ENCODE measurements at places on chromosomes 11 and 22.

DNA sequence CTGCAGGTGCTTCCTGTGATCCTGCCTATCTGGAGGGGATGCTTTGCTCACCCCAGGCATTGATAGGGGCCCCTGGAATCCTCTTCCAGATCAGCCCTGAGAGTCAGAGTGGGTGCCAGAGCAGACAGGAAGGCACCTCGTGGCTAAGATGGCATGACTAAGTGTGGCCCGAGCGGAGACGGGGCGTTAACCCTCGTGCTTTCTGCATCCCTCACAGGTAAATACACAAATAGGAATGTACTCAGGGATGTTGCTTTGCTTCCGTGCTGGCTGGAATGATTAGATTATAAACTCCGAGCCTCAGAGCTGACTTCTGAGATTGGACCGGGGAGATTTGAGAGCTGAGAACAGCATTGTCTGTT, 312.7 kb upstream of the B3GAT1 start:
- DNase-seq = no peak

GRCh38 chr11:63872800-63873197, 33.9 kb downstream of the MARK2 start:
- DNase-seq = no peak

GRCh38 chr11:13008061-13008435, 1.1 kb upstream of the RASSF10 start:
- DNase-seq = no peak

- no peak for DNase-seq
Measured at GRCh38 chr22:39362271-39362670, 12.5 kb downstream of the SYNGR1 start.

- no peak for DNase-seq
Measured at GRCh38 chr11:86749821-86750401, 50.4 kb upstream of the PRSS23 start.

DNA sequence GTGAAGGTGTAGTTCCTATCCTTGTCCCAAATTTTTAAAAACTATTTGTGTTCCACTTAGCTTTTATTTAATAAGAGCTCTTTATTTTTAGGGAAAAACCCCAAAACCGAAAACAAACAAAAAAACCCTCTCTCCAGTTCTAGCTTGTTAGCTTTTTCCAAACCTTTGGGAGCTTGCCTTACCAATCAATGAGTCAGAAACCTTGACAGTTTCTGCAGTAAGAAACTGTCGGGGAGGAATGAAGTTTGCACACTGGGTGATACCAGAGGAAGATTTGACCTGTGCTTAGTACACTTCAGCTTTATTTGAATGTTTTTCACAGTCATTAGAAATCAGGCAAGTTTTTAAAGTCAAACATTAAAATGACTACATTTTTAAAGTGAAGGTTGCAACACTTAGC, 105.0 kb downstream of the FAT3 start:
- DNase-seq = no peak

Data from OCI-M1 (cell line).